ENCODE measurements at places on chromosomes 11 and 22.

GRCh38 chr11:102553835-102554282, 23.3 kb upstream of the MMP7 start:
- peaks cover 10% of the 10 kb centered on the region for H3K27me3 ChIP-seq
- no peaks in the 10 kb centered on the region for H3K4me1 ChIP-seq
- no peak overlapping the region for H3K27ac ChIP-seq
- DNase-seq: no peak

- peaks cover 9% of the 10 kb centered on the region for H3K27me3 ChIP-seq
- no peaks in the 10 kb centered on the region for H3K36me3 ChIP-seq
- DNase-seq: no peak
- no peaks in the 10 kb centered on the region for H3K4me1 ChIP-seq
Measured at GRCh38 chr11:117130879-117131278, 13.2 kb upstream of the PAFAH1B2 start.

DNA sequence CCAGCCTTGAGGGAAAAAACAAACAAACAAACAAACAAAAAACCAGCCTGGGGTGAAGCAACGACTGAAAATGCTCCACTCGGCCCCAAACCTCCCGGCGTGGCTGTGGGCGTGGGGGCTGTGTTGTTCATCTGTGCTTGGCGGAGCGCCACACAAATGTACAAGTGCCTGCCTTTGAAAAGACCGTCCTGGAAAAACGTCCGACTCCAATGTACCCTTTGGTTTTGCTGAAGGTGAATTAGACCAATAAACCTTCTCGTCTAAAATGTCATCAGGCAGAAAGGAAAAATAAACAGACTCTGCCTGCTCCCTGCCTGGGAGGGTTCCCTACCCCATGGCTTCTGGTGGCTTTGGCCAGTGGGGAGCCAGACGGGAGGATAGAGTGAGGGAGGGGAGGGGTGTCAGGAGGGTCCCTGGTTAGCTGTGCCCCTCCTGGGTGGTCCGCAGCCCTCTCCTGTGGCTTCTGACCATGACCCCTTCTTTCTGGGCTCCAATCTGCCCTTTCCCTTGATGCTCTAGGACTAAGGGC, 93.9 kb downstream of the TRMU start:
- DNase-seq: no peak
- H3K4me1 ChIP-seq: no peaks in the 10 kb centered on the region
- no peak overlapping the region for H3K27ac ChIP-seq
- H3K4me3 ChIP-seq: no peak overlapping the region
- no peaks in the 10 kb centered on the region for H3K27me3 ChIP-seq

GRCh38 chr11:104813532-104813931, 84.7 kb downstream of the CASP12 start:
- H3K27ac ChIP-seq: no peak overlapping the region
- no peak for DNase-seq
- peaks cover 4% of the 10 kb centered on the region for H3K4me1 ChIP-seq
- no peaks in the 10 kb centered on the region for H3K36me3 ChIP-seq

- H3K4me1 ChIP-seq: peaks cover 4% of the 10 kb centered on the region
- H3K4me3 ChIP-seq: no peak overlapping the region
- H3K27me3 ChIP-seq: peaks cover 14% of the 10 kb centered on the region
- DNase-seq: no peak
Measured at GRCh38 chr22:37303821-37304274, 21.5 kb downstream of the CYTH4 start.

DNA sequence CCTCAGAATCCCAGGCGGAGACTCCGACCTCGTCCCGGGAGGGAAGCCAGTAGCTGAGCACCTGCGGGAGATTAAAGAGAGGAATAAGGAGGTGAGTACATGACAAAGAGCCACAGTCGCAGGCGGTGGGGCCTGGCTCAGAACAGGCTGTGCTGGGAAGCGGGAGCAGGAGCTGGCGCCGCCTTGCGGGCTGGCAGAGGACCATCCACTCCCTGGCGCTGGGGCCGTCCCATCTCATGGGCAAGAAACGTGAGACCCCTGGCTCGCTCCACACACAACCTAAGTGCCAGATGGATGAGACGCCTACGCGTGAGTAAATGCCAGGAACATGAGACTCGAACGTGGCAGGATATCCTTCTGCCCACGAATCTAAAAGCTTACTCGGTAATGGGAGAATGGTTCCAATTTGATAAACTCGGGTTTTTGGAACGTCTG, 6.3 kb downstream of the CEND1 start:
- H3K36me3 ChIP-seq: peaks cover 3% of the 10 kb centered on the region
- H3K4me3 ChIP-seq: no peak overlapping the region

DNA sequence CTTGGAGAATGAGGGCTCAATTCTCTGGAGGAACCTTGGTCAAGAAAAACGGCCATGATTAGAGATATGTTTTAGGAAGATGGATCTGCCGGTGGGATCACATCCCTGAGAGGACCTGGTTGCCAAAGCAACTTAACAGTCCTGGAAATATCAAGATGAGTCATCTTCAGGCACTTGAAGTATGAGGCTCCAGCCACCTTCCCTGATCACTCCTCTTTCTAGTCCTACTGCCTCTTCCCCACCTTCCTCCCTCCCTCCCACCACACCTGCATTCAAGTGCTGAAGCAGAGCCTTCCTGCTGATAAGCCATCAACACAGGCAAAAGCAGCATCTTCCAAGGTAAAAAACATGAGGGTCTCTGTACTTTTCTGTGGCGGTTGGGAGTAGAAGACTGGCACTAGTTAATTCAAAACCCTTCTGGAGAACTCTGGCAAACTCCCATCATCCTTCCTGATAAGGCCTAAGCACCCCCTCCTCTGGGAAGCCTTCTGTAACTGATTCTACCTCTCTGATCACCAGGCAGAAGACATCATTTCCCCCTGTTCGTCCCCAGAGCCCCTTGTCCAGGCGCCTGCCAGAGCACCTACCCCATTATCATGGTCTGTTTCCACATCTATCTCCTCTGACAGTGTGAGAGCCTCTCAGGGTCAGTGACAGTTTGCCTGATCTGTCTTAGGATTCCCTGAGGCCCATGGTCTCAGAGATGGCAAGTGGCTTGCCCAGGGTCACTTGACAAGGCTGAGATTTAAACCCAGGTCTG, 79.8 kb downstream of the CLPB start:
- no peaks in the 10 kb centered on the region for H3K36me3 ChIP-seq
- DNase-seq: no peak

GRCh38 chr11:98979205-98979604, 41.5 kb upstream of the CNTN5 start:
- H3K4me3 ChIP-seq: no peak overlapping the region
- no peaks in the 10 kb centered on the region for H3K27me3 ChIP-seq
- no peaks in the 10 kb centered on the region for H3K36me3 ChIP-seq

DNA sequence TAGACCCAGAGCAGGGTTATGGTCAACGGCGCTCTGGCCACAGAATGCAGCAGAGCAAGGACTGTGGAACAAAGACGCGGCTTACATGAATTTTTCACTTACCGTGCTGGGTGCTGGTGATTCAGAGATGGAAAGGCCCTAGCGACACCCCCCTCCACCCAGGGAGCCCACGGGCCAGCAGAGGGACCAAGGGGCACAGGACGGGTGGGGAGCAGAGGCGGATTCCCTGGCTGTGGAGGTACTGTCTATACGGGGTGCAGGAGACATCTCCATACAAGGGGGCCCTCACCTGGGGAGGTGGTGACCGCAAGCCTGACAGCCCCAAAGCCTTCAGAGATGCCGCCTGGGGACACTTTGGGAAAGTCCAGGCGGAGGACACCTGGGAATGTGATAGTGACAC, 1.1 kb upstream of the SEPTIN5 start:
- H3K4me3 ChIP-seq: peak overlapping the region; percentile 79
- no peak overlapping the region for H3K27ac ChIP-seq
- H3K27me3 ChIP-seq: peaks cover 43% of the 10 kb centered on the region
- DNase-seq: no peak

- H3K4me1 ChIP-seq: no peaks in the 10 kb centered on the region
- no peak overlapping the region for H3K27ac ChIP-seq
- H3K4me3 ChIP-seq: no peak overlapping the region
- H3K27me3 ChIP-seq: no peaks in the 10 kb centered on the region
- no peak for DNase-seq
Measured at GRCh38 chr11:94342250-94342649, 37.9 kb downstream of the IZUMO1R start.

- H3K27me3 ChIP-seq: peaks cover 3% of the 10 kb centered on the region
- DNase-seq: no peak
- H3K27ac ChIP-seq: no peak overlapping the region
- no peak overlapping the region for H3K4me3 ChIP-seq
Measured at GRCh38 chr22:23583153-23583552, 3.1 kb upstream of the IGLL1 start.

DNA sequence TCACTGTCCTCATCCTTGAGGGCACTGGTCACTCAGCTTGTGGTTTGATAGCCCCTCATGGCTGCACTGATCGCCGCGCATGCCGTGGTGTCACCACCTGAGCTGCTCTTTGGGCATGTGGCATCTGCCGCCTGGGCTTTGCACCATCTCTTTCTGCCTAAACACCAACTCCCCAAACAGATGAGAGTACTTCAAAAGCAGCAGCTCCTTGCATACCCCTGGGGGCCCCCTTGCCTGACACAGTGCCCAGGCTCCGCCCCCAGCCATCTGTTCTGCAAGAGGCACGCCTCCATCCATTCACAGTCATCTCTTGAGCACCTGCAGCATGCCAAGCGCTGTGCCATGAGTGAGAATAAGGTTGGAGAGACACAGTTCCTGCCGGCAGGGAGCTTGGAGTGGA, 104.5 kb upstream of the B3GAT1 start:
- peaks cover 55% of the 10 kb centered on the region for H3K27me3 ChIP-seq
- no peaks in the 10 kb centered on the region for H3K36me3 ChIP-seq
- H3K27ac ChIP-seq: no peak overlapping the region
- no peak overlapping the region for H3K4me3 ChIP-seq

GRCh38 chr11:117898059-117898458, 21.6 kb upstream of the FXYD6 start:
- peaks cover 17% of the 10 kb centered on the region for H3K27me3 ChIP-seq
- H3K4me1 ChIP-seq: no peaks in the 10 kb centered on the region
- no peaks in the 10 kb centered on the region for H3K36me3 ChIP-seq
- H3K4me3 ChIP-seq: no peak overlapping the region
- no peak for DNase-seq

DNA sequence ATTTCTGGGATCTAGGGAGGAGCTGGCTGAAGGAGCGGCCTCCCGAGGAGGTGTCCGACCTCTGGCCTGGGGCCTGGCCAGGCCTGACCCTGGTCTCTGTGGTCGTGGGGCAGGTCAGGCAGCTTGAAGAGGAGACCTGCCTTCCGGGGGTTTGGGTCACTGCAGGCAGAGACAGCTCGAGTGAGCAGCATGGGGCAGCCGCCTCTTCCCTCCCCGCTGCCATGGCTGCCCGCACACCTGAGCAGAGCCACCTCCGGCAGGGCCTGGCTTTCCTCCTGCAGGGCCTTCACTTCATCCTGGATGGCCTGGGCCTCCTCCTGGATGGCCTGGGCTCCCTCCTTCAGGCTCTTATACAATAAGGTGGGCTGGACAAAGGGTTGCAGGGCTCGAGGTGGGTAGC, 8.0 kb upstream of the NAALADL1 start:
- no peak for DNase-seq
- no peaks in the 10 kb centered on the region for H3K36me3 ChIP-seq

DNA sequence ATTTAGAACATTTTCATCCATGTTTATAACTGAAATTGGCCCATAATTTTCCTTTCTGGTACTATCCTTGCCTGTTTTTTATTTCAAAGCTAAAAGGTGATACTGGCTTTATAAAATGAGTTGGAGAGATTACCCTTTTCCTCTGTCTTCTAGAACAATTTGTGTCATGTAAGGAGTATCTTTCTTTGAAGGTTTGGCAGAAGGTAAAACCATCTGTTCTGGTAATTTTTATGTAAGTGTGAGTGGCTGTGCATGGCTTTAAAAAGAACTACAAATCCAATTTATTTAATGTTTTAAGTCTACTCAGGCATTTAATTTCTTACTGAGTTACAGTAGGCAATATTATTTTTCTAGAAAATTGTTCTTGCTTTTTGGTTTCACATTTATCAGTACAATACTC, 7.7 kb upstream of the MRGPRD start:
- no peaks in the 10 kb centered on the region for H3K36me3 ChIP-seq
- no peaks in the 10 kb centered on the region for H3K4me1 ChIP-seq
- no peak for DNase-seq
- H3K27ac ChIP-seq: no peak overlapping the region

DNA sequence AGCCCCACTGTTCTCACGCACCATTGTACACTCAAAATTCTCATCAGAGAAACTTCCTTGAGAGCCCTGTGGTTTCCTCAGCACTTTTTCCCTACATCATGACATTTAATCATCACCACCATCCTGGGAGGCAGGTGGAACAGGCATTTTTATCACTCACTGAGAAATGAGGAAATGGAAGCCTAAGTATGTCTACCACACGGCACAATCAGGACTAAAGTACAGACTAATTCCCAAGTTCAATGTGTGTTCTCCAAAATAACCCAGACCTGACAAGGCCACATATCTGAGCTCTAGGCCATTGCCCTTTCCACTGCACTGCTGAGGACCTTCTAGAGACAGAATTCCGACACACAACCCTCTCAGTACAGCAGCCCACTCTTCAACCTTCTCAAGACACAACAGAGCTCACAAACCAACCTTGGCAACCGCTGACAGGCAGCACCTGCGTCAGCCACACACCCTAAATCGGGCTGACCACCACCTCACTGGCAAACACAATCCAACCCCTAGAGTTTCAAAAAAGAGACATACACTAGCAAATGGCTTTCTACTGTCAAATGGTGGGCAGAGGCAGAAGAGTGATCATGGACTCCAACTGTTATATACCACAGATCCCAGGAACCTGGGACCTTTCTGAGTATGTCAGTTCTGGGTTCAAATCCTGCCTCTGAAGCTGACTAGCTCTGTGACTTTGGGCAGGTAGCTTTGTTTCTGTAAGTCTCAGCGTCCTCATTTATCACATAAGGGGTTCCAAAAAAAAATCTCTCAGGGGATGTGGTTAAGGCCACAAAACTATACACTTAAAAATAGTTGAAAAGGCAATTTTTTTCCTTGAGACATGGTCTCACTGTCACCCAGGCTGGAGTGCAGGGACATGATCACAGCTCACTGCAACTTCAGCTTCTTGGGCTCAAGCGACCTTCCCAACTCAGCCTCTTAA, 16.3 kb downstream of the SMCO4 start:
- H3K36me3 ChIP-seq: peaks cover 2% of the 10 kb centered on the region
- H3K27ac ChIP-seq: peak overlapping the region; percentile 64
- H3K4me1 ChIP-seq: peaks cover 45% of the 10 kb centered on the region
- H3K27me3 ChIP-seq: no peaks in the 10 kb centered on the region
- no peak overlapping the region for H3K4me3 ChIP-seq

DNA sequence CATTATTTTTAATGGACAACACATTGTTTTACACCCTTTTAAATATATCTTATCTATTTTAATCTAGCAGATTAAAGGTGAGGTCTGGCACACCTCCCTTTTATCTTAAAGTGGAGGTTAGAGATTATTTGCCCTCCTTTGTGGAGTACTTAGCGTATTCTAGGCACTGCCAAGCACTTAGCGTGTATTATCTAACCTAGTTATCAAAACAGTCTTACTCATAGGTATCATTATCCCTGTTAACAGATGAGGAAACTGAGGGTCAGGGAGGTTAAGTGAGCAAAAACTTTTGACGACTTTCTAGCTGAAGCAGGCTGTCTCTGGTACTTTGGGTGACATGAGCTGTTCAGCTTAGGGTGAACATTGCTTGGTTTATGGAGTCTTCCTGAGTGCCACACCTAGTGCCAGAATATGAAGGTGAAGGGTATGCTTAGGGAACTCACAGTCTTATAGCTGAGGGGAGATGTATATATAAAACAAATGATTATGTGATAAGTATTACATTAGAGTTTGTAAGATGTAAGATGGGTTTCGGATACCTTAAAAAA, 55.0 kb downstream of the ZNRF3 start:
- no peak overlapping the region for H3K4me3 ChIP-seq
- no peak overlapping the region for H3K27ac ChIP-seq
- peaks cover 38% of the 10 kb centered on the region for H3K4me1 ChIP-seq
- no peaks in the 10 kb centered on the region for H3K27me3 ChIP-seq

GRCh38 chr11:73652856-73653559, 6.6 kb downstream of the PLEKHB1 start:
- no peak for DNase-seq
- H3K4me3 ChIP-seq: no peak overlapping the region
- peak overlapping the region; percentile 97 for H3K27ac ChIP-seq
- peaks cover 9% of the 10 kb centered on the region for H3K36me3 ChIP-seq
- H3K4me1 ChIP-seq: peaks cover 47% of the 10 kb centered on the region

Data from progenitor cell of endocrine pancreas (in vitro differentiated cells).